Activated T-cell treated with anti-CD3 and anti-CD28 coated beads for 48 hours (primary cell): ENCODE measurements at places on chromosomes 13 and 19.

GRCh38 chr19:46809534-46810272, 21.3 kb upstream of the SLC1A5 start:
- no peak for DNase-seq

DNA sequence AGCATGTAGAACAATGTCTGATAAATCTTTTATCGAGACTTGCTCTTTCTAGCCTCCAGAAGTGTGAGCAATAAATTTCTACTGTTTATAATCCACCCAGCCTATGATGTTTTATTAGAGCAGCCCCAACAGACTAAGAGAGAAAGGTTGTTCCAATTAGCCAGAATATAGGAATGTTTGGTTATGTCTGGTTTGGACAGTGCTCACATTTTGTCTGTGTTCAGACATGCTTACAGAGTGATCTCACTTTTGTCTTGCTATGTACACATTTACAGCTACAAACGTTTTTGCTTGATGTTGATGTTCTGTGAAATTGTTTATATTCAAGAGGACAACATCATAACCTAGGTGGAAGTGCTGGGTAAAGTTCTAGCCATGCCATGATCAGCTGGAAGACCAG, 18.0 kb upstream of the EVI5L start:
- no peak for DNase-seq

- no peak for DNase-seq
These were observed 10.3 kb upstream of the ZNF83 start for GRCh38 chr19:52648336-52649016.

- DNase-seq = no peak
These were observed 8.0 kb downstream of the GPX4 start for GRCh38 chr19:1111641-1112267.

DNA sequence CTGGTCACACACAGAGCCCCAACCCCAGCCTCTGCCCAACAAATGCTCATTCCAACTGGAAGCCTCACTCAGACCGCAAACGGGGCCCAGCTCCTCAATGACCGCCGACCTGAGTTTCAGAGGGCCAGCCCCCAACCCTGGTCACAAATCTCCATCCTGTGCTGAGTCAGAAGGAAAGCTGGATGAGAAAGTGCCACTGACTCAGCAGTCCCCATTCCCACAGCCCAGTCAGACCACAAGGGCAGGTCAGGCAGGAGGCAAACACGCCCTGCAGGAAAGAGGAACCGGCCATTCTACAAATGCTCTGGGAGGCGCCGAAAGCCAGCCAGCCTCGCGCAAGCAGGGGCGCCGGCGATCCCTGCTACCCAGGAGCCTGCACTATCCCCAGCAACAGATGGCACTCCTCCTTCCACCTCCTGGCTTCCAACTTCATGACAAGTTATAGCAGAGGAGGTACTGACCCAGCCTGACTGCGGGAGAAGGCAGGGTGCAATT, 14.1 kb upstream of the PRKD2 start:
- DNase-seq = no peak

DNA sequence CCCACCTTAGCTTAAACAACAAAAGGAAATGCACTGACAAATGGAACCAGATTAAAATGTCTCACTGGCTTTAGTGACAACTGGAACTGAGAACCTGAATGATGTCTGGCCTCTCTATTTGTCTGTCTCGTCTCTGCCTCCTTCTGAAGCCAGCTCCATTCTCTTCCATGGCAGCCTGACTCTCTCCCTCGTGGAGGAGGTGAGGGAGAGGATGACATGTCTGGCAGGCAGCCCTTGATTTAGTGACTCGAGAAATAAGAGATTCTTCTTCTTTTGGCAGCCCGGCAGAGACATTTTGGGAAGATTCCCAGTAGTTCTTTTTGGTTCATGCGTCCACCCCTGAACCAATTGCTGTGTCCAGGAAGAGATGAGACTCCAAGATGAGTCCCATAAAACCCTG, 131.7 kb downstream of the KLF5 start:
- DNase-seq = no peak

DNA sequence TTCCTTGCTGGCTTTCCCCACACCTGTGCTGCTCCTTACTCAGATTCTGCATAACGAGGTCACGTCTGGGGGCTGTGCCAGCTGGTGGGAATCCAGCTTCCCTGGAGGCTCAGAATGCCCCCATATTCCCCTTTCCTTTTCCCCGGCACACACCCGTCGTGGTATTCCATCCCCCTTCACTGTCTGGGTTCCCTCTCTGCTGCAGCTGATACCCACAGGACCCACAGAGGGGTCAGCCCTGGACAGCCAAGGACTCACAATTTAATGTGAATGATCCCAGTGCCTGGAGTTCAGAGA, 4.2 kb upstream of the MYH14 start:
- DNase-seq = no peak

DNA sequence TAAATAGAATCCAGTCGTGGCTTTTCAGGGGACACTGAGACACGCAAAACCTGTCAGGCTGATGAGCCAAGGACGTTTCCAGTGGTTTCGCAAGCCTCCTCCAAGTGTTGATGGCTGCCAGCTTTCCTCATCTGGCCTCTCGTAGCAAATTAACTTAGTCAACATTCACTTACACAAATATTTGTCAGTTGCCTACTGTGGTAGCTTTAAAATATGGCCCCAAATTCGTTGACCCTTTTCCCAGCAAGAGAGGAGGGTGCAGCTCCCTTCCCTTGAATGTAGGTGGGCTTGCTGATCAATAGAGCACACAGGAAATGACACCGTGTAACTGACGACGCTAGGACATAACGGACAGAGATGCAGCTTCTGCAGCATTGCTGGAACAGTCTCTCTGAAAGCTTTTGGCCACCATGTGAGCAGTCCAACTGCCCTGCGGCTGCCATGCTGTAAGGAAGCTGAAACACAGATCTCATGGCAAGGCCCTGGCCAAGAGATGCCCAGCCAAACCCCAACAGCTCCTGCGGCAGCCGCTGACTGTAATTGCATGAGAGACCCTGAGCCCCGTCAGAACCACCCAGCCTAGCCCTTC, 5.5 kb upstream of the RANBP3 start:
- DNase-seq = no peak

DNA sequence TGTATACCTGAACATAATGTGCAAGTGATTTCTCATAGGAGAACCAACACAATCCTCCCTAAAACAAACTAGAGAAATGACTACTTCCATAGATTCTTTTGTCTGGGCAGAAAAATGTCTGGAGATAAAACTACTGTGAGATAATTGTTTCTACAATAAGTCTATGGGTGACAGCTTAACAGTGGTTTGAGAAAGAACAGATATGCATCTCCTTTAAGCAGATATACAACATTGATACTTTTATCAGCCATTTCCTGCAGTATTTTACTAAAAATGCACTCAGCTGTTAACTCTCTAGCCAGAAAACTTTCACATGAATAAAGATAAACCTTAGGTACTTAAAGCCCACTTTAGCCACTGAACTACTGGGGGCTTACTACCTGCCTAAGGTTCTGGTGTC, 1132.4 kb downstream of the EFNB2 start:
- DNase-seq = no peak

GRCh38 chr13:80217614-80218456, 123.1 kb downstream of the SPRY2 start:
- DNase-seq = no peak

DNA sequence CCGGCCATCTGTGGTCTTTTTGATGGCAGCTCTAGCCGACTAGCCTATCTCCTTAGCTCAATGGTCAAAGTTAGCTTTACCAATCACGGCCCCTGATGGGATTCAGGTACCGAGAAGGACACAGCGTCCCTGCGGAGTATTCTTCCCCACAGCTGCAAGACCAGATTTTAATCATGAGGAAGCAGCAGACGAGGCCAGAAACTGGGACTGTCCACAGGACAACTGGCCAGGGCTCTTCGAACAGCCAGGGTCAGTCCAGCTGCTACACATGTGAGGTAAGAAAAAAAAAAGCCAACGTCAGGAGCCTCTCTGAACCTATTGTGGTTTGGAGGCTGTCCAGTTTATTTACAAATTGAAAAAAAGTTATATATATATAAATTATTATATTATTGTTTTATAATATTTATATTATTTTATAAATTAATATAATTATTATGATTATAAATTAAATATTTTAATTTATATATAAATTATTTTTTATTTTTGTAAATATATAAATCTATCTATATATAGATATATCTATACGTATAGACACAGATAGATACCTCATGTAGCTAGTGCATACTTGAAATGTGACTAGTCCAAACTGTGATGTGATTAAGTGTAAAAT, 10.8 kb downstream of the RINL start:
- no peak for DNase-seq

GRCh38 chr13:110444226-110444653, 117.3 kb downstream of the RAB20 start:
- DNase-seq = no peak
